ENCODE measurements at places on chromosomes 2 and 18.

DNA sequence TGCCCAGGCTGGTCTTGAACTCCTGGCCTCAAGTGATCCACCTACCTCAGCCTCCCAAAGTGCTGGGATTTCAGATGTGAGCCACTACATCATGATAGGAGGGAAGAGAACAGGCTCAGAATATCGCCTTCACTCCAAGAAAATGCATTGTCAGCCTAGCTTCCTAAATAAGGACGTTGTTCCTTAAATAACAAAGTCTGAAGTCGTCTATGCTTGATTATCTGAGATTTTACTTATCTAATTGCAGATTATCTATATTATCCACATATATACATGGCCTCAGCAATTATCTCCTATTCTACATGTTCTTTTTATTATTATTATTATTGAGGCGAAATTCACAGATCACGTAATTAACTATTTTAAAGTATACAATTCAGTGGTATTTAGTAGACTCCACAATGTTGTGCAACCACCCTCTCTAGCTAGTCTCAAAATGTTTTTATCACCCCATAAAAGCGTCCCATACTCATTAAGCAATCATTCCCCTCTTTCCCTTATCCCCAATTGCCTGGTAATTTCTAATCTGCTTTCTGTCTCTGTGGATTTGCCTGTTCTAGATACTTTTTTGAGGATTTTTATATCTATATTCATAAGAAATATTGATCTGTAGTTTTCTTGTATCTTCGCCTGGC is 95.1 kb upstream of the RFX8 start:
- DNase-seq: no peak

DNA sequence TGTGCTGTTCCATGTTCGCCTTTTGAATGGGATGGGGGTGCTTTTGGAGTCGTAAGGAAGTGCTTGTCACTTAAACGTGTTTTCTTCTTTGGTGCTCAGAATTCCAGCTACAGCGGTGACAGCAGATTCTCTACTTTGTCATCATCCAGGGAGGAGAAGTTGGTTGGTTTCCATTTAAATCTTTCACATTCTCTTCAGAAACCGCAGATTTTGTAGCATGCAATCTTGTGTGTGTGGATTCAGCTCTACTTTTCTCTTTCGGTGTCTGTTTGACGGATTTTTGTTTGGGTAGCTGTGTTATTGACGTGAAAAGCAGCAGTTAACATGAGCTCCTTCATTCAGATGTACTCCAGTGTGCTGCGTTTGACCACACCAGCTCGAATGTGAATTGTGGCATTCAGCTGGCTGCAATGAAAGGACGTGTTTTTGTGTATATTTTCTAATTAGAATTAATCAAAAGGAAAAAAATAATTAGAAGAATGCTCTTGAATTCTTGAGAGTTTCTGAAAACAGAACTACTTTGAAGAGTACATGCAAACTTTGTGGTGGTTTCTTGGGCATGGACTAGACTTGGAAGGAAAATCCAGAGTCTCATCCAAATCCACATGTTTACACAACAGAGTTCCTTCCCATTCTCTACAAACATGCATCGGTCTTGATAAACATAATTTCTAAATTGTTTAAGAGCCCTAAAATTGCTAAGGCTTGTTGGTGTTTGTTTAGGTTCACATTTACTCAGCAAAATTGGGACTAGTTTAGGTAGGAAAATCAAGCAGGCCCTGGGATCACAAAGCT is 68.7 kb upstream of the RBM44 start:
- DNase-seq: no peak

DNA sequence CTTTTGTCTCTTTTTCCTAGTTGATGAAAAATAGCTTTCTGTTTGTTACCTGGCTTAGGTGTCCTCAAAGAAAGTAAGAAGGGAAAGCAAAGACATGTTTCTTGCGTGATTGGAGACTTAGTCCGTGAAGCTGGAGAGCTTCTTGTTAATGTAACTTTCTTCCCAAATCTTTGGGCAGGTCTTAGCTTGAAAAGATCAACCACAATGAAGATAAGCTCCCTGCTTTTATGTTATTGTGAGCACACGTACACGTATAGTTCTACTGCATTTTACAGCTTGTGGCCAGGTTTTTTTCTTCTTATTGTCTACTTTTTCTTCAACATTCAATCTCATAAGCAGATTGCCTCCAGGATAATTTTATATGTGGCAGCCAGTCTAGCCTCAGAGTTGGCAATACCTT is 99.8 kb downstream of the DIS3L2 start:
- no peak for DNase-seq

DNA sequence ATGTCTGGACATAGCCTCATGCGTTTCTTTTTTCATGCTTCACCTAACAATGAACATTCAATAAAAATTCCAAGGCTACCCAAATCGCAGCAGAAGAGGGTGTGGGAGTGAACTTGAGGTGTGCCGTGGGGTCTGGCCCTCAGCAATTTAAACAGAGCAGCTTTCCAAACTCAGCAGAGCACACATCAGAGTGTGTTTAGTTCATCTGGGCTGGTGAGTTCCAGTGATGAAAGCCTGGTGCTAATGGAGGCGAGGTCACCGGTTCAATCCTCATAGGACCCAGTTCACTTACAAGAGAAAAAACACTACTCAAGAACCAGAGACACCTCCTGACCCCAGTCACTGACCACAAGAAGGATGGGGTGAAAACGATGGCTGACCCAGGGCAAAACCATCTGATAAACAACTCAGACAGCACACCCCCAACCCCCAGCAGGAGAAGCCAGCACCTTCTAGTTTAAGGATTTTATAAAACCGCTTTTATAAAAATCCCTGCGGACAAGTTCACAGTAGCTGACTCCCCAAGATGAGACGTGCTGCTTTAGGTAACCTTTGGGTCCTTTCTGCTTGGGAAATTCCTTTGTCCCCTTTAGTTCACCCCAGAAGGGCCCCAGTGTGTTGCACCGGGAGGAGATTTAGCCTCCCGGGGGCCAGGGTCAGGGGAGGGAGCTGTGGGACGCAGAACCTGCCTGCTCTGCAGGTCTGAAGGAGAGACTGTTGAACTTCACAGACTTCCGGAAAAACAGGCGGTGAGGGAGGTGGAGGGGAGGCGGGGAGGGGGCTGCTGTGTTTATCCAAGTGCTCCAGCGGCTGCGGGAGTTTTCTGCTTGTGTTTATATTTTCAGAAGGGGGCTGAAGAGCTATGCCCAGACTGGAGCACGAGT is 152.7 kb upstream of the SOX11 start:
- DNase-seq: no peak

DNA sequence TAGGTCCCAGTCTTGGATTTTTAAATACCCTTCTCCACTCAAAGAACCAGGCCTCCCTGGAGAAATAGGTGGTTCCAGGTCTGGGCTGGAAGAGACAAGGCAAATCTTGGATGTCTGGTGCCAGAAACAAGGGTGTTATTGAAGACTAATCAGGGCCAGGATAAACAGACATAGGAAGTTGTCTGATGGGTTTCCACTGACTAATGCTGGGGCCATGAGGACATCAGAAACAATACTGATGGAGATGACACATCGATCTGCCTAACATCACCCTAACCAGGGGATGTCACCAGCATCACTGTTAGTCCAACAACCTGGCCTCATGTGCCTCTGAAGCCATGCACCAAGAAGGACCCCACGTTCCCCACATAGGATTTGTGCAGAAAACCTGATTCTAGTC is 42.5 kb upstream of the GLI2 start:
- DNase-seq: no peak

- DNase-seq: no peak
These were observed 81.2 kb downstream of the GFPT1 start for GRCh38 chr2:69305712-69306392.

All from activated CD4-positive, alpha-beta T cell treated with anti-CD3 and anti-CD28 coated beads, Interleukin-2, Interleukin-6, amounts not matched to agents 100 ng/mL and 50 ng/mL, durations not matched to agents 16 hours and 8 hours (primary cell).